Left lung (tissue), 14 donors: ENCODE measurements at places on chromosomes 7 and 10.

DNA sequence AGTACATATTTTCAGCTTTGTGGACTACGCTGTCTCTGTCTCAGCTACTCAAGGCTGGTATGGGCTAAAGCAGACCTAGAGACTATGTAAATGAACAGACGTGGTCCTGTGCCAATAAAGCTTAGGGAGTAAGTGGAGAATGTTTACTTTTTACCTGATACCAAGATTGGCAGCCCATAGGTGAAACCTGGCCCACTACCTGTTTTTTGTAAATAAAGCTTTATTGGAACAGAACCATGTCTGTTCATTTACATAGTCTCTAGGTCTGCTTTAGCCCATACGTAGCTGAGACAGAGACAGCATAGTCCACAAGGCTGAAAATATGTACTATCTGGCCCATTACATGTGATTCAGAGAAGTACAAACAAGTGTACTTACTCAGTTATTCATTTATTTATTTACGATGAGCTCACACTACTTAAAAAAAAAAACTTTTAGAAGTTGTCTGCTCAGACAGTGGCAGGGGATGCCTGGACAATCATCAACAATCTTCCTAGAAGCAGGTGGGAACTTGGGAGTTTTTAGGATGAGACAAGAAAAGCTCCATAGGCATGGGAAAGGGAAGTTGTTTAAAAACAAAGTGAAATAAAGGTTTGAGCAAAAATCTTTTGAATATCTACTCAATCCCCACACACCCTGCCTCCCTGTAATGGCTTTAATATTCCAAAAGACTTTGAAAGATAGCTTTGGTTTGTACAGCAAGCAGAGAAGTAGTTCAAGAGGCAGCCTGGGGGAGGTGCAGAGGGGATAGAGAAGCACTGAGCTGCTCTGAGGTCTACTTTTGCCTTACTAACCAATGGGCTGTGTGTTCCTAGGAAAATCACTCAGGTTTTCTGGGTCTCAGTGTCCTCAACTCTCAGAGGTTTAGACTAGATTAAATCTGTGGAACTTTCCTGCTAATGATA is 114.4 kb upstream of the AFAP1L2 start:
- no peaks in the 10 kb centered on the region for H3K36me3 ChIP-seq
- no peaks in the 10 kb centered on the region for H3K27me3 ChIP-seq
- H3K27ac ChIP-seq: peak overlapping the region; percentile 50
- peaks cover 7% of the 10 kb centered on the region for H3K4me1 ChIP-seq

GRCh38 chr7:42689626-42690025 is 222.2 kb downstream of the C7orf25 start:
- H3K4me3 ChIP-seq: no peak overlapping the region
- H3K27me3 ChIP-seq: no peaks in the 10 kb centered on the region
- H3K4me1 ChIP-seq: no peaks in the 10 kb centered on the region
- no peaks in the 10 kb centered on the region for H3K36me3 ChIP-seq

- no peaks in the 10 kb centered on the region for H3K36me3 ChIP-seq
- DNase-seq: no peak
- H3K27ac ChIP-seq: no peak overlapping the region
- no peaks in the 10 kb centered on the region for H3K27me3 ChIP-seq
Observed at GRCh38 chr7:15345216-15345615, 216.6 kb downstream of the AGMO start.

- H3K27ac ChIP-seq: no peak overlapping the region
- H3K27me3 ChIP-seq: no peaks in the 10 kb centered on the region
- no peaks in the 10 kb centered on the region for H3K4me1 ChIP-seq
- no peaks in the 10 kb centered on the region for H3K36me3 ChIP-seq
- no peak for DNase-seq
Observed at GRCh38 chr10:122380703-122381102, 6.2 kb downstream of the PLEKHA1 start.

GRCh38 chr7:2107386-2108070 is 125.2 kb downstream of the MAD1L1 start:
- no peak for DNase-seq
- no peaks in the 10 kb centered on the region for H3K27me3 ChIP-seq
- H3K4me1 ChIP-seq: peaks cover 9% of the 10 kb centered on the region
- no peaks in the 10 kb centered on the region for H3K36me3 ChIP-seq
- no peak overlapping the region for H3K27ac ChIP-seq

- H3K27me3 ChIP-seq: no peaks in the 10 kb centered on the region
- no peaks in the 10 kb centered on the region for H3K4me1 ChIP-seq
- DNase-seq: no peak
- H3K4me3 ChIP-seq: no peak overlapping the region
- no peak overlapping the region for H3K27ac ChIP-seq
Observed at GRCh38 chr7:82056282-82056681, 286.4 kb upstream of the HGF start.
